ENCODE measurements at places on chromosomes 4 and X.
A peak's percentile ranks its signal among the peaks of the same experiment; 100 is the strongest.

DNA sequence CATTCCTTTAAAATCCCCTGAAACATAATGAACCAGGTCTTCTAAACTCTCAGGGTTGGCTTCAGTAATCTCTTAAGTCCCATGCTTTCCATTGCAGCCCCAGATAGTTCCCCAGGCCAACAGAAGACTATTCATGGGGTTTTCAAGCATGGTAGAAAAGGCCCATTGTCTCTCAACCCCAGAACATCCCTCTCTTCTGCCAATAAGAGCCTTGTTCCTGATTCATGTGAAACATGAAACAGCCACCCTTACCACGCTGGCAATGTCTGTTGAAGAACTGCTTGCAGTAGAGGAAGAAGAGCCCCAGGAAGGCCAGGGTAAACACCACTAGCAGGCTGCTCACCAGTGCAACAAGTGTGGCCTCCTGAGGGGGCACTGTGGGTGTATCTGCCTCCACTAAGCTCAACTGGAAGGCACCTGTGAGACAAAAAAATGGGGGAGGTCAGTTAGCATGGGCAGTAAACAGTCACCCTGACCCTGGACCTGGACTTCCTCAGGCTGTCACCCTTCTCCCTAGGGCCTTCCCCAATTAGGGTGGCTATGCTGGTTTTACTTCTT is 36.4 kb downstream of the EDA2R start:
- peaks cover 18% of the 10 kb centered on the region for H3K4me1 ChIP-seq
- DNase-seq: no peak
- no peaks in the 10 kb centered on the region for H3K27me3 ChIP-seq
- H3K36me3 ChIP-seq: no peaks in the 10 kb centered on the region
- H3K27ac ChIP-seq: no peak overlapping the region
- no peak overlapping the region for H3K4me3 ChIP-seq

DNA sequence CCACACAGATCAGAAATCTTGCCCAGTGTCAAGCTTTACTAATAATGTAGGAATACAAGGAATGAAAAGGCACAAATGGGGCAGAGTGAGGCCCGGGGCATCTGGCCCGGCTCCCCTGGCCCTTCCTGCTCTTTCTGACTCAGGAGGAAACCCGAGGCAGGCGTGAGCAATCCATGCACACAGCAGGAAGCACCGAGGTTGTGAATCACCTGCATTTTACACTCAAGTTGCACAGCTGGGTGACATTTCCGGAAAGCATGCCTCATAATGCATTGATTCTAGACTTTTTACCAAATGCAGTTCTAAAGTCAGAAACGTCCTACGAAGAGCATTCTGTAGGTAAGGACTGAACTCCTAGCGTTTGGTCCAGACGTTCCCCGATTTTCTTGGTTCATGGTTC is 38.9 kb downstream of the PRIMPOL start:
- H3K4me1 ChIP-seq: no peaks in the 10 kb centered on the region
- H3K36me3 ChIP-seq: peaks cover 33% of the 10 kb centered on the region
- no peak overlapping the region for H3K27ac ChIP-seq
- no peak overlapping the region for H3K4me3 ChIP-seq
- no peaks in the 10 kb centered on the region for H3K27me3 ChIP-seq

DNA sequence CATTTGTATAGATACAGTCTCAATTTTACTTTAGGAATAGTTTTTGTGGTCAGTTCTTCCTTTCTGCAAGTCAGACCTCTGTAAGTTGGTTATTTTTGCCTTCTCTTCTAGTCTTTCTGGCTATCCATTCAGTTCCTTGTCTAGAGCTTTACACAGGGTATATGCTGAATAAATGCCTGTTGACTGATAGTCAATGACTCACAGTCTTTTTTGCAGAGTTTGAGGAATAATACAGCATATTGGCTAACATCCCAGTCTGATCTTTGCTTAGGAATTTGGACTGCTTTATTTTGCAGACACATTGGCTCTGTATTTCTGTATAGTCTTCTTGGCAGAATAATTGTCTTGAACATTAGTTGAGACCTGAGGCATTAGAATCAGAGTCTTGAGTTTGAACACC is 132.4 kb downstream of the MAGEC1 start:
- H3K36me3 ChIP-seq: no peaks in the 10 kb centered on the region
- H3K27ac ChIP-seq: no peak overlapping the region
- DNase-seq: no peak
- H3K27me3 ChIP-seq: no peaks in the 10 kb centered on the region
- no peaks in the 10 kb centered on the region for H3K4me1 ChIP-seq

GRCh38 chr4:107318078-107318477 is 282.0 kb upstream of the DKK2 start:
- DNase-seq: no peak
- H3K4me3 ChIP-seq: no peak overlapping the region
- no peaks in the 10 kb centered on the region for H3K36me3 ChIP-seq

DNA sequence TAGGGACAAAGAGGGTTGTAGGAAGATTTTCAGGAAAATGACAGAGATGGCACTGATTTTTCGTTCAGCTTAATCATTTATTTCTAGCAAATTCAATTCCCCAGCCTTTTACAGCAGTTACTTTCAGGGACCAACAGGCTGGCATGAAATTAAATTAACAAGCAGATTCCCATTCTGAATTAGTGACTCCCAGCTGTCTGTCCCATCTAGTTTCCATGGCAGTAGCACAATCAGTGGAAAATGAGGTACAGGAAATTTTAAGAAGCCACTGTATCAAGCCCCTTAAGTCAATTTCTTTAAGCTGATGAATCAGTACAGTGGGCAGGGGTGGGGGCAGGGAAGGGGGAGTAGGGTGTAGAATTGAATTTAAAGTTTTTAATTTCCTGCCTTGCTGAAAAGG is 121.1 kb upstream of the TEX13C start:
- H3K27ac ChIP-seq: no peak overlapping the region
- H3K27me3 ChIP-seq: peaks cover 10% of the 10 kb centered on the region
- no peaks in the 10 kb centered on the region for H3K4me1 ChIP-seq
- no peaks in the 10 kb centered on the region for H3K36me3 ChIP-seq

DNA sequence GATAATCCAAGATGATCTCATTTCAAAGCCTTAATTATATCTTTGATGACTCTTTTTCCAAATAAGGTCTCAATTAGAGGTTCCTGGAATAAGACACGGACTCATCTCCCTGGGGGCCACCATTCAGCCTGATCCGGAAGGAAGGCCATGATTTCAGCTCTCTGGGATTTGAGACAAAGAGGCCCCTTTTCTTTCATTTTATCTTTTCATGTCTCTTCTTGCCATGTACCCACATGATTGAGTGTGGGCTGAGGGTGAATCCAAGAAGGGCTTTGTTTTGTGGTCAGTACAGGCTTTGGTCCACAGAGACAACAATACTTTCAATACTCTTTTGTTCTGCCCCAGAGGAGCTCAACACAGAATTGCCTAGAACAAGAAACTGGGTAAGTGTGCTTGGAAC is 261.2 kb downstream of the TRIML1 start:
- no peaks in the 10 kb centered on the region for H3K4me1 ChIP-seq
- no peak overlapping the region for H3K4me3 ChIP-seq
- no peaks in the 10 kb centered on the region for H3K36me3 ChIP-seq

DNA sequence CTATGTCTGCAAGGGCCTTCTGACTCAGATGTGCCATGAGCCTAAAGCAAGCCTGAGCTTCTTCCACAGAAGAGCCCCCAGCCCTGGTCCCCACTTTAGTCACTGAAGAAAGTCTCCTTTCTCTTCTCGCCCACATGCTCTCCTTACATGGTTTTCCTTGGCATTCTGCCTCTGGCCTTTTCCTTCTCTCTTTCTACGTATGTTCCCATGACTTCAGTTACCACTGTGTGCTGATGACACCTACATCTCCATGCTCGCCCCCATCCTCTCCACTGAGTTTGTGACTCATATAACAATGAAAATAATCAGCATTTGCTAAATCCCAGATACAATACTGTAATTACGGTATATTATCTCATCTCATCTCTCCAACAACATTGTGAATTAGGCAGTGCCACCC is 149.3 kb downstream of the AMMECR1 start:
- H3K36me3 ChIP-seq: peaks cover 3% of the 10 kb centered on the region
- peaks cover 27% of the 10 kb centered on the region for H3K4me1 ChIP-seq
- H3K27me3 ChIP-seq: no peaks in the 10 kb centered on the region
- H3K4me3 ChIP-seq: no peak overlapping the region

DNA sequence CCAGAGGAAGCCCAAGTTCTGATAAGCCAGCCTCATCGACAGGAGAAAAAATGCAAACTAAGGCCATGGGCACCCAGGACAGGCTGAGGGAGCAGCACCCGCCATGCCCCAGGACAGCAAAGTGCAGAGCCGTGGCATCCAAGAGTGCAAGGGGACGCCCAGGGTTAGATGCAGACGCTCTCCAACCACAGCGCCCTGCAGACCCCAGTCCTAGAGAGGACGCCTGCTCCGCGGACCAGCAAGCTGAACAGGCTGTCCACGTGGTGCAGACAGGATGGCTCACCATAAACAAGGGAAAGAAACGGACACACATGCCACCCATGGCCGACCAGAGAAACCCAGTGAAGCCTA is 32.6 kb downstream of the GAK start:
- peaks cover 68% of the 10 kb centered on the region for H3K36me3 ChIP-seq
- H3K27me3 ChIP-seq: no peaks in the 10 kb centered on the region
- no peak for DNase-seq
- H3K4me3 ChIP-seq: no peak overlapping the region
- H3K27ac ChIP-seq: no peak overlapping the region

GRCh38 chr4:16026160-16026761 is 57.6 kb downstream of the PROM1 start:
- H3K4me3 ChIP-seq: no peak overlapping the region
- no peaks in the 10 kb centered on the region for H3K36me3 ChIP-seq

DNA sequence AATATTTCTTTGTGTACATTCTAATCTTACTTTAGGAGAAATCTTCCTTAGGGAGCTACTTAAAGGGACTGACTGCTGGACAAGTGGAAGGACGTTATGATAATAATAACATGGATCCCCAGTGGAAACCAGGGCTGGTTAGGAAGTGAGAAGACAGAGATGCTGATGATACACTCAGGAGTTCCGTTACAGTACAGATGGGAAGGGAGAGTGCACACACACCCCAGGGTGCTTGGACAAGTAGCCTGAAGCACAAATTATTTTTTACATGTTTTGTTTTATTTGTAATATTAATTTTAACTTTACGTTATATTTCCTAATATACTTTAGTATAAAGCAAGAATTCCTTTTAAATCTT is 84.1 kb downstream of the BMPR1B start:
- H3K4me1 ChIP-seq: no peaks in the 10 kb centered on the region
- H3K4me3 ChIP-seq: no peak overlapping the region
- H3K27me3 ChIP-seq: no peaks in the 10 kb centered on the region
- H3K27ac ChIP-seq: no peak overlapping the region

GRCh38 chrX:805103-805670 is 174.6 kb downstream of the SHOX start:
- H3K27ac ChIP-seq: no peak overlapping the region
- no peaks in the 10 kb centered on the region for H3K27me3 ChIP-seq
- DNase-seq: no peak
- no peaks in the 10 kb centered on the region for H3K36me3 ChIP-seq

DNA sequence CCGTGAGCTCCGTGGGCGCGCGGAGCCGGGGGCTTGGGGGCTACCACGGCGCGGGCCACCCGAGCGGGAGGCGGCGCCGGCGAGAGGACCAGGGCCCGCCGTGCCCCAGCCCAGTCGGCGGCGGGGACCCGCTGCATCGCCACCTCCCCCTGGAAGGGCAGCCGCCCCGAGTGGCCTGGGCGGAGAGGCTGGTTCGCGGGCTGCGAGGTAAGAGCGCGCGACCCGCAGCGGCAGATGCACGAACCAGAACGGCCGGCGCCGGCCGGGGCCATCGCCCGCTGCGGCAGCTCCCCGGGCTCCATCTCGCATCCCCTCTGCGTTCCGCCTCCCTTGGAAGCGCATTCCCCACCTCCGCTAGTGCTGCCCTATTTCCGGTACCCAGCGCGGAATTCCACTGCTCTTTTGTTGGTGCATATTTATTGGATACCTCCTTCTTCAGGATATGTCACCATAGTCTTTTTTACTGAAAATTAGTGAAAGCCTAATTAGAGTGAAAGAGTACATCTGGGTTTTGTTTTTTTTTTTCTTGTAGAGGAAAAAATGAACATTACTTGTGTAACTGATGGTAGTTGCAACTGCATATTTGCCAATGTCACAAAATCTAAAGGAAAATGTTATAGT is 797 bp downstream of the PKD2 start:
- peak overlapping the region; percentile 87 for H3K4me3 ChIP-seq
- DNase-seq: no peak
- H3K27me3 ChIP-seq: peaks cover 4% of the 10 kb centered on the region
- H3K36me3 ChIP-seq: no peaks in the 10 kb centered on the region
- peaks cover 30% of the 10 kb centered on the region for H3K4me1 ChIP-seq

DNA sequence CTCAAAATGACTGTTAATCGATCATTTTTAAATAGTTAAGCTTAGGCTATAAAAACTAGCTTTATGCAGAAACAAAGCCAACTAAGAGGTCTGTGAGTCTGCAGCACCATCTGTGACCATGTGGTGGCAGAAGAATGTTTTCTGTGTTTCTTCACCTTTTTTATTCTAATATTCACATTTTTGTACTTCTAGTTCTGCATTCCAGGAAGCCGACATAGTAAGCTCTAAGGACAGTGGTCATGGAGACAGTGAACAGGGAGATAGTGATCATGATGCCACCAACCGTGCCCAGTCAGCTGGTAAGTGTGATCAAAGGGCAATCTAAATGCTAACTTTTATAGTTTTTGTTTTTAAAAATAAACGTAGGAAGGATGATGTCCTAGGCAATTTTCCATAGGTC is 5.6 kb downstream of the PCDH10 start:
- no peak for DNase-seq
- no peak overlapping the region for H3K4me3 ChIP-seq
- no peaks in the 10 kb centered on the region for H3K36me3 ChIP-seq
- H3K27me3 ChIP-seq: peaks cover 23% of the 10 kb centered on the region
- H3K4me1 ChIP-seq: peaks cover 2% of the 10 kb centered on the region
- no peak overlapping the region for H3K27ac ChIP-seq

- no peak for DNase-seq
- no peak overlapping the region for H3K27ac ChIP-seq
- H3K36me3 ChIP-seq: no peaks in the 10 kb centered on the region
- no peaks in the 10 kb centered on the region for H3K27me3 ChIP-seq
Measured at GRCh38 chr4:160927311-160927710, 1236.5 kb downstream of the FSTL5 start.

GRCh38 chr4:1384675-1385372 is 21.4 kb downstream of the NKX1-1 start:
- no peaks in the 10 kb centered on the region for H3K27me3 ChIP-seq
- no peak overlapping the region for H3K27ac ChIP-seq
- H3K36me3 ChIP-seq: peaks cover 35% of the 10 kb centered on the region
- peak; percentile 12 for DNase-seq
- no peak overlapping the region for H3K4me3 ChIP-seq

DNA sequence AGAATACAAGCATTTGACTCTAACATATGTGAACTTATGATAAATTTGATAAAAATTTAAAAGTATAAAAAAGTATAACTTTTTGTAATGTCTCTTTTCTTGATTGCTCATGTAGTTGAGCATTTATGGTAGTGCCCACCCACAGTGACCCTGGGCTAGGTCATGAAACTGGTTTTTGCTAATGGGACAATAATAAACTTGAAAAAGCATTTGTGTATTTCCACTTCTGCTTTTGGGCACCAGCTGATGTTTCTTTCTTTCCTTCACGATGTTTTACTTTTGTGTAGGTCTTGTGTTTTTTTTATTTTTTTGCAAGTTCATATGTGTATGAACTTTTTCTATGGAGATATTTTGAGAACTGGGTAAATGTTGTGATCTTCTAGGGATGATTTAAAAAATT is 313.1 kb downstream of the CBLL2 start:
- H3K36me3 ChIP-seq: no peaks in the 10 kb centered on the region
- peaks cover 3% of the 10 kb centered on the region for H3K4me1 ChIP-seq
- no peak overlapping the region for H3K4me3 ChIP-seq
- no peaks in the 10 kb centered on the region for H3K27me3 ChIP-seq

Data from activated B cell treated with CpG ODN at 0.5 μM for 24 hours (primary cell).